GM10248 (cell line): ENCODE measurements at places on chromosomes 1 and 21.

GRCh38 chr1:119290297-119290696, 78.3 kb upstream of the HAO2 start:
- DNase-seq, result no peak

DNA sequence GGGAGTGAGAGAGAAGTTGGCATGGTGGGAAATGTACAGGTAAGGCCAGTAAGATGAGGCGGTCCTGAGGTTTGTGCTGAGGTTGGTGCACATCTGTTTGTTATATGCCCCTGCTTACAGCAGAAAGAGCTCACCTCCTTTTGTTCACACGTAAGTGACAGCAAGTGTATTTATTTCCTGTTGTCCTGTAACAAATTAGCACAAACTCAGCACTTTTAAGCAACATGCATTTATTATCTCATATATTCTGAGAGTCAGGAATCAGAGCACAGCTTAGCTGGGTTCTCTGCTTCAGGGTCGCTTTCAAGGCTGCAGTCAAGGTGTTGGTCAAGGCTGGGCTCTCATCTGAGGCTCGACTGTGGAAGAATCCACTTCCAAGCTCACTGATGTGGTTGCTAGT, 45.8 kb downstream of the TENT5C start:
- DNase-seq, result no peak

DNA sequence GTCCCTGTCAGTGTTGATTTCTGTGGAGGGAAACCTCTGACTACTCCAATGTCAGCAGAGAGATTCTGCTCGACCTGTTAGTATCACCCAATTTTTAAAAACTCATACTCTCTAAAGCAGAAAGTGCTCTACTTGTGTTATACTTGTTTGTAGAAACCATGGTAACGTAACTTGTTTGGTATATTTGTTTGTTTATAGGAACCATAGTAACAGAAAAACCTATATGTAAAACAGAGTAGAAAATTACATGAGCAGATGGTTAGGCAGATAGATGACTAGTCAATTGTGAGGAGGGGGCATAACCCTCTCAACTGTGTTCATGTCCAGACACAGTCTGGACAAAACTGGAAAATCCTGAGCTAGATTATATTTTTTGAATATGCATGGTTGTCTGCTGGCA, 6.7 kb downstream of the TRIM45 start:
- DNase-seq, result no peak

GRCh38 chr1:158434741-158435140, 8.7 kb upstream of the OR10K2 start:
- DNase-seq, result no peak

GRCh38 chr1:104120525-104120924, 370.8 kb downstream of the AMY1C start:
- DNase-seq, result no peak

- no peak for DNase-seq
These were observed 90.0 kb downstream of the POU2F1 start for GRCh38 chr1:167310732-167311131.

DNA sequence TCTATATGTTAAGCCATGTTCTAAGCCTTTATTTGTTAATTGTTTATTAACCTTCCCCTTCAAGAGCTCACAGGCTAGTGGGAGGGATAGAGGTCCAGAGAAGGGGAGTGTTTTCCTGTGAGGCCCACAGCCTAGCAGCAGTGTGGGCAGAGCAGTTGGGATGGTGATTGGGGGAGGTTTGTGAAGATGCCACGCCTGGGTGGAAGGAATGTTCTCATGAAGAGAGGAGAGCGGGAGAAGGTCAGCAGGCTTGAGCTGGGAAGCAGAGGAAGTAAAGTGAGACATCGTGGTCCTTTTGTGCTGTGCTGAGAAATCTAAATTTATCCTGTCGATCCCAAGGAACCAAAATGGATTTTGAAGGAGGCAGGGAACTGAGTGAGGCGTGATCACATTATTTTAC, 42.6 kb downstream of the TRAPPC10 start:
- no peak for DNase-seq

DNA sequence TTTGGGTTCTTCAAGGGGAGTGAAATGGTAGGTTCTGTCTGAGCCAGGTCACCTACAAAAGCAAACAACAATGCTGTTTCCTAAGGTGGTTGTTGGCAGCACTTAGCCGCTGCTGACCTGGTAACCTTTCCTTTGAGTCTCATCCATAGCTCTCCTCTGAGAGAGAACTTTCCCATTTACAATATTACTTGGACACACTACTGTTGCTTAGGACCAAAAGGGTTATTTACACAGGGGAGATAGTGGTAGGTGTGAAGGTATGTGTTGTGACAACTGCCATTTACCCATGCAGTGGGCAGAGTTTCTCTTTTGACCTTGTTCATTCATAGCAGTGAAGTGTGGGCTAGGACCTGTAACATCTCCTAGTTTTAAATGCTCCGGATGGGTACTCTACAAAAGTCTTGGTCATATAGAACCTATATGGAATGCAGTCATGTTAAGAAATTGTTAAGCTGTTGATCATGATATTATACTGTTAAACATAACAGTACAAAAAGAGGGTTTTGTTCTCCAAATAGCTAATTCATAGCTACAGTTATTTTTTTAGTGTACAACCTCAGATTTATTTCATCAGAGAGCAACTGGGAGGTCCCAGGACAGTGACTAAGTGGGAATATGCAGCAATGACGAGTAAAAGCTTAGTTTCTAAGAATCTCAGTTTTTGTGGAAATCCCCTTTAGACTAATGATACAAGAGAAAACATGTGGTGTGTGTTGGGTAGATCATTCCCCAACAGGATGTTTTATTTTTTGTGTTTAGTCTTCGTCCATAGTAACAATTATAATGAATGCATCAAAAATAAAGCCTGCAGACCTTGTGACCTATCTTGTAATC, 219.7 kb downstream of the NFIA start:
- DNase-seq, result no peak

- no peak for DNase-seq
These were observed 18.0 kb upstream of the OLIG2 start for GRCh38 chr21:33007747-33008146.

- DNase-seq, result no peak
These were observed 312.9 kb downstream of the GRIK1 start for GRCh38 chr21:29626801-29627470.

- no peak for DNase-seq
These were observed 28.6 kb upstream of the PARP1 start for GRCh38 chr1:226436472-226436854.

DNA sequence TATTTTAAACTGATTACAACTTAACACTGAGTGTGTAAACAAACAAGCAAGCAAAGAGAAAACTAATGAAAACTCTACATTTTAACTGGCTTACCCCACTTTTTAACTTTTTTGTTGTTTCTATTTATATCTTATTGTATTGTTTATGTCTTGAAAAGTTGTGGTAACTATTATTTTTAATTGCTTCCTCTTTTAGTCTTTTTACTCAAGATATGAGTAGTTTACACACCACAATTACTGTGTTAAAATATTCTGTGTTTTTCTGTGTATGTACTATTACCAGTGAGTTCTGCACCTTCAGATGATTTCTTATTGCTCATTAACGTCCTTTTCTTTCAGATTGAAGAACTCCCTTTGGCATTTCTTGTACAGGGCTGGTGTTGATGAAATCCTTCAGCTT, 4.7 kb upstream of the HHAT start:
- DNase-seq, result no peak

GRCh38 chr1:183694066-183694465, 41.0 kb upstream of the APOBEC4 start:
- DNase-seq, result no peak

DNA sequence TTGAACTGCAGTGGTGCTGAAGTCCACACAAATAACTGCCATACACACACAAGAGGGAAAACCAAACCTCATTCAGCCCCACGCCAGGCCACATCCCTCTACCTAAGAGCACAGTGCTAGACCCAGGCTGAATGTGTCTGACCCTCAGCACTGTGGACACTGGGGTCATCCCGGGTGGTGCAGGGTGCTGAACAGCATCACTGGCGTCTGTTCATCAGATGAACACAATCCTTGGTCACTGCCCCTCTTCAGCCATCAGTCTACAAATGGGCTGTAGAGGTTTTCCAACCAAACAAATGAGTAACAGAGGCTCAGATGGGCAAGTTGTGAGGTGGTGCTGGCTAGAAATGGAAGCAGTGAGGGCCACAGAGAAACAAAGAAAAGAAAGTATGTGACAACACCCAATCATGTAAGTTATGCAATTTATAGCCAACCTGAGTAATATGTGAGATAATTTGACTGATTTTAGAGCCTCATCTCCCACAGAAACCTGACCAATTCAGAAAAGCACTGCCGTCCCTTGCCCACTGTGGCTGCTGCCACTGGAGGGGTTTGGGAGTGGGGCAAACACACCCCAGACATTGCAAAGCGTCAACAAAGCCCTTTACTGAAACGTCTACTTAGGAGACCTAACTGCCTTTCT, 27.9 kb downstream of the GNB1 start:
- DNase-seq, result peak; percentile 17

DNA sequence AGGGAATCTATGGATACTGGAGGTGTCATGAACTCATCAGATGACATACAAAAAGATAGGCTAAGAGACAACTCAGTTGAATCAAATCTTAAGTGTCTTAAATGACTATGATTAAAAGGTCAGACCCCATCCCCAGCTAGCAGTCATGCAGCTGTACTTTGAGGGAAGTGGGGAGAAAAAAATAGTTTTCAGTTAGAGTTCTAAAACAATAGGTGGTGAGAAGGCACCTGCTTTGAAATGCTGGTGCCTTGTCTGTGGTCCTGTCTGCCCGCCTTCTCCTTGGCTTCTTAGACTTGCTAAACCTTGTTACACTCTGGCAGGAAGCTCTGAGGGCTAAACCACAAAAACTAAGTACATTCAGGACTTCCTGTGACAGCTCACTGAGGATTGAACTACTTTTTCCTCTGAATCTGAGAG, 15.3 kb downstream of the CD2 start:
- DNase-seq, result peak; percentile 53

DNA sequence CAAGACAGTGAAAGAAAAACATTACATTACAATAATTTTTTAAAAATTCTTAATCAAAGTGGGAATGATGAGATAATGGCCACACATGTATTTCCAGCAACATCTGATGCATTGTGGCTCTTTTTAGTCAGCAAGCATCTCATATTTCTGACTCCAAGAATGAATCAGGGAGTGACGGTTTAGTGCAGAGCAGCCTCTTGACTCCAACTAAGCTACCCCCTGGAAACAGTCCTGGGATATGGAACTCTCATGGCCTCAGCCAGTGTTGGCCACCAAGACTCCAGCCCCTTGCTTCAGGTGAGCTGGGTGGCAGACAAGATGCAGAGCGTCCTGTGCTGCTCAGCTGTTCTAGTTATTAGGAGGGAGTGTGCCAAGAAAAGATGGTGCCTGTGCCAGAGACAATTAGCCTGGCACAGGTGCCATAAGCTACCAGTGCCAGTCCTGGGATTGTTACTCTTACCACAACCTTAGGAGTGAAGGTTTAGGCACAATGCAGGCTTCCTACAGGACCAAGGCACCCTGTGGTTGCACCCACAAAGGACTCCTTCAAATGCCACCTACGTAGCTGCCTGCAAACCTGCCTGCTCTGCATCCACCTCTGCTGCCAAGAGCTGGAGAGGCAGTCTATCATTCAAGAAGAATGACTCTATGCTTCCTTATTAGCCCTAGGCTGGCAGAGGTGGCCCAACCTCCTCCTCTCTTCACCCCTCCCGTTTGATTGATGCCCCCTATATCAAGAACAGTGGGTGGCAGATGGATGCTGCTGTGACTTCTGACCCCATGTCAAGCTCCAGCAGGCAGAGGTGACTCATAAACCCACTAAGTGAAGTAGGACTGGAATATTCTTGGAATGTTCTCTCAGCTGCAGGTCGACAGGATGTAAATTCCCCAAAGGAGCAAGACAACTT, 6.0 kb upstream of the SEC16B start:
- DNase-seq, result no peak

DNA sequence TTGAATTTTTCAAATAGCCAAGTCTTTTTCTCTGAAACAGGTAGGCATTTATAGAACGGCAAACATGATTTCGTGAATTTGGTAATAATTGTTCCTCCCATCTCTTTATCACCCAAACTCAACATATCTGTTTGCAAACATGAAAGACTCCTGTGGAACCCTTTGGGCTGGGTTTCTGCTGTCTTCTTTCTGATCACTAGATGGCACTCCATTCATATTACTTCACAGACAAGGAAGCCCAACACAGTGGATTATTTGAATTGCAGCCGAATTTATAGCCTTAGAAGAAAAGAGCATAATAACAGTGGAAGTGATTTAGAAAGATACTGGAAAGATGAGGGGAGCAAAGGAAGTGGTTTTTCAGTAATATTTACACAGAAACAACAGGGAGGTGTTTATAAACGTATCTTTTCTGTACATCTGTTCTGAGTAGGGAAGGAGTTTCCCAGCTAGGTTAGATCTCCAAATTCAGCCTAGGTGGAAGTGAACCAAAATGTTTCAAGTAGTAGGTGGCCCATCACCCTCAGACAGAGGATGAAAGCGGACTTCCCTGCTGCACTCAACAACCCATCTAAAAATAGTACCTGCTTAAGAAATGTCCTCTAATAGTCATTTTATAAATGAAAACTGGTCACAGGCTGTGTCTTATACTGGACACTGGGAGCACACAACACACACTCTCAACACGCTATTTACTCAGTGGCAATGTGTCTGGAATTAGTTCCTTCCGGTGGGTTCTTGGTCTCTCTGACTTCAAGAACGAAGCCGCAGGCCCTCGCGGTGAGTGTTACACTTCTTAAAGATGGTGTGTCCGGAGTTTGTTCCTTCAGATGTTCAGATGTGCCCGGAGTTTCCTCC, 67.6 kb downstream of the MAP3K21 start:
- DNase-seq, result peak; percentile 50
